Stimulated activated CD8-positive, alpha-beta memory T cell treated with anti-CD3 and anti-CD28 coated beads, Interleukin-7, amount 100 ng/mL, for 48 hours (primary cell): ENCODE measurements at places on chromosomes 16 and 17.

- DNase-seq, result no peak
Observed at GRCh38 chr16:18936727-18937340, 10.6 kb upstream of the SMG1 start.

- no peak for DNase-seq
Observed at GRCh38 chr17:31488264-31488981, 96.9 kb downstream of the RAB11FIP4 start.

- DNase-seq, result no peak
Observed at GRCh38 chr16:85649411-85650134, 36.5 kb downstream of the GSE1 start.

- DNase-seq, result no peak
Observed at GRCh38 chr16:55479430-55480140, 587 bp downstream of the MMP2 start.

GRCh38 chr17:50565402-50566350 is 5.2 kb downstream of the CACNA1G start:
- DNase-seq, result no peak

DNA sequence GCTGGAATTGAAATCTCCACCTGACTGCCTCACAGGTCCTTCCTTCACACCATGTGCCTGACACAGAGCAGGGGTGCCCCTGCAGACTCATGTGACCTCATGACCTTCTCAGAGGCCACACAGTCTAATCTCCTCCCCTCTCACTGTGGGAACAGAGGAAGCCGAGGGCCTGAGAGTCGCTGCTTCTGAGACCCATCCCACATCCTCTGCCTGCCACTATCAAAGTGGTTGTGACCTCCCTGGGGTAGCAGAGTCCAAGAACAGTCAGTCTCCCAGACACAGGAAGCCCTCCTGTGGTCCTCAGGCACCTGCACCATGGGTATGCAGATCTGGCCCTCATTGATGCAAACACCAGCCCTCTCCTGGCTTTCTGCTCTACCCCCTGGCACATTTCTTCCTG is 78.5 kb downstream of the RAB11FIP4 start:
- no peak for DNase-seq

GRCh38 chr17:78852709-78853121 is 12.1 kb upstream of the USP36 start:
- no peak for DNase-seq

DNA sequence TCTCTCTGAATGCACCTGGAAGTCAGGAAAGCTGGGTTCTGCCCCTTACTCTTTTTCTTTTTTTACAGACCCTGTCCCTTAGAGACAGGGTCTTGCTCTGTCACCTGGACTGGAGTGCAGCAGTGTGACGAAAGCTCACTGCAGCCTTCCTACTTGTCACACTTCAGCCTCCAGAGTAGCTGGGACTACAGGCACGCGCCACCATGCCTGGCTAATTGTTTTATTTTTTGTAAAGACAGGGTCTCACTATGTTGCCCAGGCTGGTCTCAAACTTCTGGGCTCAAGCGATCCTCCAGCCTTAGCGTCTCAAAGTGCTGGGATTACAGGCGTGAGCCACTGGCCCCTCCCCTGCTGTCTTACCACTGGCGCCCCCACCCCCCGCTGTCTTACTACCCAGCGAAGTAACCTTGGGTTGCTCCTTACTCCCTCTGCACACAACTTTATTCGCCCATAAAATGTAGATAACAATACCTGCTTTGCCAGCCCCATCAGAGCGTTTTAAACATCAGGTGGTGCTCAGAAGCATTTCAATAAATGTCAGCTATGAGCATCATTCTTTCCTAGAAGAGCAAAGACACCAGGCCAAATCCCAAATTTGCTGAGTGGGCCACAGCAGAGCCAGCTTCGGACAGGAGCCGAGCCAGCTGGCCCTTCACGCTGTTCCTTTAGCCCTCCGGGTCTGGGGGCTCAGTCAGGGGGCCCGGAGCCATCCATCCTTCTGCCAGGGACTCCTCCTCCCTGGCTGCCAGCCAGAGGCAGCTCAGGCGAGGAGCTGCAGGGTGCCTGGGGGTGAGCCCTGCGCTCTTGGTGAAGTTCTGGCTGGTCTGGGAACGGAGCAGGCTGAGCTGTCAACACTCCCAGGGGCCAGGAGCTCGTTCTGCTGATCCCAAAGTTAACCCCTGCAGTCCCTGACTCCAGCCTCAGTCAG is 24.4 kb downstream of the SRL start:
- no peak for DNase-seq

GRCh38 chr17:30226878-30227277 is 8.6 kb downstream of the SLC6A4 start:
- DNase-seq, result no peak

DNA sequence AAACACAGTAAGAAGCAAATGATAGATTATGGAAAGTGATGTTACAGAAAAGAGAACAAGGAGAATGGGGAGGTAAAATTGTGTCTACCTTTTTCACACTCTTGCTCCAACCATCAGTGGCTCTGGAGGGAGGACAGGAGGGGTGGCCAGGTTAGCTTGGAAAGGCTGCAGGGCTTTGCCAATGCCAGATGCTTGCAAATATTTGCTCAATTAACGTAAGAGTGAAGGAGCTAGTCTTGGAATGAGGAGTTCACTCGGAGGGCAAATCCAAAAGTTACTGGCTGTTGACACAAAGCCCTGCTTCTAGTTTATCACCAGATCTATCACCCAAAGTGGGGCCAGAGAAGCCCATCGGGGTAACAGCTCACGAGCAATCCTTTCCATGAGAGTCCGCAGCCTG is 7.4 kb upstream of the TNRC6C start:
- DNase-seq, result no peak

GRCh38 chr16:4972938-4973587 is 14.9 kb downstream of the SEC14L5 start:
- no peak for DNase-seq

DNA sequence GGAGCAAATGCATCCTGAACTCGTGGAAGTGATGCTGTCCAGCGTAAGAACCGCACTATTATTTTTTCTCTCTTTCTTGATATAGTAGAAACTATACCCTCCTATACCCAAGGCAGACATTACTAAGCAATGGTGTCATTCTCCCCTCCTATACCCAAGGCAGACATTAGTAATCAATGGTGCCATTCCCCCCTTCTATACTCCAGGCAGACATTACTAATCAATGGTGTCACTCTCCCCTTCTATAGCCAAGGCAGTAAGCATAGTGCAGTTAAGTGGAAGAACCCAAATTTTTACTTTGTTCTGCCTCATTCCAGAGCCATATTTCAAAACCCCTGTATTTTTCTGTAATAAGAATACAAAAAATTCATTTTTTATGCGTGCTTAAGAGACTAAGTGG is 506.2 kb upstream of the EEF2KMT start:
- no peak for DNase-seq

DNA sequence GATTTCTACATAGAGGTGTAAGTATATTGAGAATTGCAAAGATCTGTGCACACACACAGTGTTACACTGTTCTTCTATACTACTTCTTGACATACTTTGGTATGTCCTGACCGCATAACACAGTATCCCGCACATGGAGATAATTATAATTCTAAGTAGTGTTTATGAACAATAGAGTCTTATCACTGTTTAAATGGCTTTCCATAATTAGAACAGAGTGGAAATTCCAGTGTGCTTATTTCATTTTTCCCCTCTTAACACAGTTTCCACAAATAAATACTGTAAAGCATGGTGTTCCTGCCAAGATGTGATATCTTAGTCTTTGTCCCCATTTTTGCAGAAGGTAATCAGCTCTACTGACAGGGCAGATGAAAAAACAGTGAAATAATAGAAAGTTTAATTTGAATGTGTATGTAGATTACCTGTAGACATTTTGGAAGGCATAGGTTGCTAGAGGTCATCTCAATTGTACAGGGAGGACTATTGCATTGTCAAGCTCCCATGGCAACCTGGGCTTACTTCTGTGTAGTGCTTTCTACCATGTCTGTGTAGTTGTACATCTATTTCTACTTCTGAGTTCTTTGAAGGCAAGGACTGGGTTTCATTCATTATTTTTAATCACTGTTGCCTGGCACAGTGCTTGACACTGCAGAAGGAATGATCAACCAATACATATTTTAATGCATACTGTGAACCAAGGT is 10.1 kb upstream of the KRT28 start:
- DNase-seq, result no peak

GRCh38 chr17:61289408-61290385 is 109.9 kb upstream of the TBX2 start:
- DNase-seq, result no peak

DNA sequence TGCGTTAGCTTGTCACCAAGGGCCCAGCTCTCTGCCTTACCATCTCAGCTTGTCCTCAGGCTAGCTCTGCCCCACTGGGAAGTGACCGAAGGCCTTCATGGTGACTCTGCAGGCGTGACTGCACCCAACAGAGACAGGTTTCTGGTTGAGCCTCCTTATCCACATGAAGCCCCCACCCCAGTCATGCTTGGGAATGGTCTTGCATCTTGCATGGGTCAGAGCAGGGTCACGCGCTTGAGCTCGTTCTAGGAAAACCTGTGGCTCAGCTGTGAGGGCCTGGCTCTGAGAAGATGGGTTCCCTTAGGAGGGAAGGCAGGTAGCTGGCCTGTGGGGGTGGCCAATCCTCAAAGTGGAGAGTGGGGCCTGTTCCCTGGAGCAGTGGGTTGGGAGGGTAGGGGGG is 122.8 kb downstream of the BANP start:
- no peak for DNase-seq

GRCh38 chr17:80101946-80102663 is 724 bp downstream of the GAA start:
- no peak for DNase-seq

DNA sequence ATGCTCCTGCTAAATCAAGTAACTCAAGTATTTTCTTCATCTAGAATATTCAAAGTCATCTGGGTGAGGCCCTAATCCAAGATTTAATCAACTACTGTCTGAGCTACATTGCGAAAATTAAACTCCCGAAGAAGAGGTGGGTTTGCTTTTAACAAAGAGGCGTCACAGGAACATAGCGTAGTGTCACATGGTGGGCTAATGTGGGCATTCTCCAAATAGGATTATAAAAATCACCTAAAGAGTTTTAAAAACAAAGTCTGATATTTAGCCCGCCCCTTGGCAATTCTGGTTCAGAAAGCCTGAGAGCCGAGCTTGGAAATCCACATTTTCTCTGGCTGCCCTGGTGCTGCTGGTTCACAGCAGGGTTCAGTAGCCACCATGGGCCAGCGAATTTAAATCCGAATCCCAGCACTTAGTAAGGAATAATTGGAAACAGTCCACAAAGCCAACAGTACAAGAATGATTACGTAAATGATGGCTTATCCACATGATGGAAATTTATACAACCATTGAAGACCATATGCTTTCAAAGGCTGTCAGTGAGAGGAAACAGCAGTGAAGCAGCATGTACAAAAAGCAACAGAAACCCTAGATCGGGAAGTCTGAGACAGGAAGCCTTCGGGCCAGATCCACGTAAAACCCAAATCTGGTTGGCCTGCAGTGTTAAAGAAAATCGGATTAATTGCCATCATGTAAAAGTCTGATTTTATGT is 8.8 kb downstream of the PMM2 start:
- DNase-seq, result no peak

DNA sequence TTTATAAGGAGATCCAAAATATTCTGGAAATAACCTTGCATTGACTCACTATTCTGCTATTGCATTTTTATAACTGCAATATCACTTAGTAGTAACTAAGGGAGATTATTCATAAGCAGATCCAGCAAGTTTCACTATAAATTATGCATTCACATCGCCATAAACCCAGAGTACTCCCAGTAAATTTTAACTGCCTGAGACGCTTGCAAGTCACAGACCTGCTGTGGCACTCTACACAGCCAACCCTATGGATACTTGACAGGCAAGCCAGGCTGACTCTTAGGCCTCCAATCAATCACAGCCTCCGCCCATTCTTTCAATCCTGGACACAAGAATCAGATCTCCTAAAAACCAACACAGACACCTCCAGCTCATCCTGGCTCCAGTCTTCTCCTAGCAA is 28.2 kb downstream of the USP31 start:
- no peak for DNase-seq

DNA sequence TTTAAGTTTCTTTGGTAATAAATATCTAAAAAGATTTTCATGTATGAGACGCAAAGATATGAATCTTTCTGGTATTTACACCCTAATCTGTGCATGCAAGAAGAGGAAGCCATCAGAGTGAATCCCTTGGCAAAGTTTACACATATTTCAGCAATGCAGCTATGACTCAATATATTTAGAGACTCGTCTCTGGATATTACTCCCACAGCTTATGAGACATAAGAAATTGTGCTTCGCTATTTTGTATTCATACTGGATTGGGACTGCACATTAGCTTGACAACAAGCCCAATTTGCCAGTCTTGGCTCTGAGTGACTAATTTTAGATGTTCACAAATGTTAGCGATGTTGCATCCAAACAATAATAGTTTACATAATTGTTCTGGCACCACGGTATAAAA is 532.0 kb downstream of the CDH11 start:
- no peak for DNase-seq

DNA sequence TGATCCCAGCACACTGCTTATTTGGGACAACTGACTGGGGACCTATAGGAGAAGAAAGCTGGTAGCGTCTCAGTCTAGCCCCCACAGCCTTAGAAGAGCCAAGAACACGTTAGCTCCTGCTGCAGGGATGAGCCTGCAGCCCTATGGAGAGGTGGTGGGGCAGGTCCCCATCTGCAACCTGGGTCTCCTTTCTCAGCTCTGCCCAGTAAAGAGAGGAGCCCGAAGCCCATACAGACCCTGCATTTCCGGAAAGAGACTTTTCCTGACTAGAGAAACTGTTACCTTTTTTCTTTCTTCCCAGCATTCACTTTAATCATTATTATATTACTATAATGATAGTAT is 788 bp downstream of the METTL22 start:
- no peak for DNase-seq

DNA sequence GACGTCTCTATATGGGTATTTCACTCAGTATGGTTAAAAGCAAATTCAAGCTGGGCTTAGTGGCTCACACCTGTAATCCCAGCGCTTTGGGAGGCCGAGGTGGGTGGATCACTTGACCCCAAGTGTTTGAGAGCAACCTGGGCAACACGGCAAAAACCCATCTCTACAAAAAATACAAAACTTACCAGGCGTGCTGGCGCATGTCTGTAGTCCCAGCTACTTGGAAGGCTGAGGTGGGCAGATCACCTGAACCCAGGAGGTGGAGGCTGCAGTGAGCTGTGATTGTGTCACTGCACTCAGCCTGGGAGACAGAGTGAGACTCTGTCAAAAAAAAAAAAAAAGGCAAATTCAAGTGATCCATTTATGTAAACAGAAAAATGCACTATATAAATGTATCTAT is 1.3 kb upstream of the TNFRSF17 start:
- no peak for DNase-seq

GRCh38 chr16:26542198-26542597 is 524.5 kb upstream of the C16orf82 start:
- DNase-seq, result no peak
